ENCODE measurements at places on chromosomes 4 and X. TPM values are rescaled to one million over a fixed set of nuclear protein-coding genes. Genes with fewer than 3 reads are reported as not detected.

DNA sequence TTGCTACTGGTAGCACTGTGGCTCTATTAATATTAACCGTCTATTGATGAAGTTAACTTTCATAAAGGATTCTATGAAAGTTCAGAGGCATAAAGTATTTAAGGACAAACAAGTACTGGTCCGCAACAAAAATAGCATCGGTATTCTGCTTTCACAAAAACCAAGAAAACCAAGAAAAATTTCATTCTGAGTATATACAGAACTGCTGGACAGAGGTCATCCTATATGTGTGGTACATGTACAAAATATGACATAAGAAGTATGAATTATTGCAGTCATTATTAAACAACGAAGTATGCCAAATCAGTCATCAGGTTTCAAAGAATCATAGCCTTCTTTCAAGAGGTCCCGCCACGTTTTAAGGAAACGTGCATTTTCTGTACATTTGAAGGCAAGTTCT, 2.4 kb downstream of the C4orf46 start:
- H3K27ac ChIP-seq, result no peak overlapping the region
- H3K4me3 ChIP-seq, result no peak overlapping the region
- H3K4me1 ChIP-seq, result peaks cover 13% of the 10 kb centered on the region
- H3K36me3 ChIP-seq, result peaks cover 23% of the 10 kb centered on the region
- H3K27me3 ChIP-seq, result no peaks in the 10 kb centered on the region
- DNase-seq, result no peak

GRCh38 chr4:176333076-176333475, 13.3 kb downstream of the SPCS3 start:
- no peaks in the 10 kb centered on the region for H3K27me3 ChIP-seq
- no peak overlapping the region for H3K4me3 ChIP-seq
- peaks cover 11% of the 10 kb centered on the region for H3K4me1 ChIP-seq
- no peak for DNase-seq
- H3K36me3 ChIP-seq, result peaks cover 17% of the 10 kb centered on the region
- H3K27ac ChIP-seq, result peak overlapping the region; percentile 69

GRCh38 chr4:17066972-17067371, 168.5 kb upstream of the LDB2 start:
- H3K27me3 ChIP-seq, result no peaks in the 10 kb centered on the region
- H3K27ac ChIP-seq, result no peak overlapping the region
- H3K36me3 ChIP-seq, result no peaks in the 10 kb centered on the region
- DNase-seq, result no peak

GRCh38 chrX:133776072-133776471, 209.3 kb downstream of the GPC3 start:
- peaks cover 13% of the 10 kb centered on the region for H3K4me1 ChIP-seq
- no peak overlapping the region for H3K27ac ChIP-seq
- no peak overlapping the region for H3K4me3 ChIP-seq
- DNase-seq, result peak; percentile 71
- no peaks in the 10 kb centered on the region for H3K36me3 ChIP-seq

DNA sequence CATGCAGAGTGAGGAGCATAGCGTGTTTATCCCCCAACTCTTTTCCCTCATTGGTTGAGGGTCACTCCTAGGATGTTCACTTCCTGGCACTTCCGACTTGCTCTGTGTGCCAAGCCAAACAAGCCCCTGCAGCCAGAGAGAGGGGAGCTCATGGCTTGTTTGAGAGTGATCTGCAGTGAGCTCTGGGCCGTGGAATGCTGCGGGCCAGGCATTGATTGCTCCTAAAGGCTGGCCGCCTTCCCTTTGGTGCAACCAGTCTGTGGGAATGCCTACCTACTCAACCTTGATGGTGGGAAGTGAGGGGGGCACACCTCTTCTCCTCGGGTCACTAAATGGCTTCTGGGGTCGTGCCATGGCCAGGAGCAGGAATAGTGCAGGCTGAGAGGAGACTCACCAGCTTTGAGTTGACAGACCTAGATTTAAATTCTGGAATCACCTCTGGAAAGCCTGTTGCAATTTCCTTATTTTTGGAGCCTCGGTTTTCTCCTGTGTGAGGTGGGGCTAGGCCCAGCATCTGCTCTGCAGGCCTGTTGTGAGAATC, 152.0 kb upstream of the STX18 start:
- H3K4me1 ChIP-seq, result peaks cover 18% of the 10 kb centered on the region
- peaks cover 3% of the 10 kb centered on the region for H3K27me3 ChIP-seq
- no peak for DNase-seq

GRCh38 chr4:6926681-6927478, 17.3 kb downstream of the TBC1D14 start:
- H3K27ac ChIP-seq, result no peak overlapping the region
- no peak for DNase-seq
- H3K4me3 ChIP-seq, result no peak overlapping the region
- no peaks in the 10 kb centered on the region for H3K27me3 ChIP-seq
- H3K4me1 ChIP-seq, result peaks cover 20% of the 10 kb centered on the region

GRCh38 chr4:80006935-80007744, 65.9 kb downstream of the ANTXR2 start:
- no peak overlapping the region for H3K4me3 ChIP-seq
- H3K4me1 ChIP-seq, result peaks cover 7% of the 10 kb centered on the region
- peaks cover 18% of the 10 kb centered on the region for H3K36me3 ChIP-seq

GRCh38 chrX:134174859-134175258, 62.1 kb upstream of the CCDC160 start:
- peaks cover 22% of the 10 kb centered on the region for H3K36me3 ChIP-seq
- peak overlapping the region; percentile 98 for H3K27ac ChIP-seq
- no peaks in the 10 kb centered on the region for H3K27me3 ChIP-seq

- H3K27me3 ChIP-seq, result no peaks in the 10 kb centered on the region
- DNase-seq, result no peak
- no peaks in the 10 kb centered on the region for H3K36me3 ChIP-seq
- no peak overlapping the region for H3K4me3 ChIP-seq
- H3K4me1 ChIP-seq, result peaks cover 5% of the 10 kb centered on the region
These were observed 273.7 kb downstream of the PTTG2 start for GRCh38 chr4:38233727-38234480.

DNA sequence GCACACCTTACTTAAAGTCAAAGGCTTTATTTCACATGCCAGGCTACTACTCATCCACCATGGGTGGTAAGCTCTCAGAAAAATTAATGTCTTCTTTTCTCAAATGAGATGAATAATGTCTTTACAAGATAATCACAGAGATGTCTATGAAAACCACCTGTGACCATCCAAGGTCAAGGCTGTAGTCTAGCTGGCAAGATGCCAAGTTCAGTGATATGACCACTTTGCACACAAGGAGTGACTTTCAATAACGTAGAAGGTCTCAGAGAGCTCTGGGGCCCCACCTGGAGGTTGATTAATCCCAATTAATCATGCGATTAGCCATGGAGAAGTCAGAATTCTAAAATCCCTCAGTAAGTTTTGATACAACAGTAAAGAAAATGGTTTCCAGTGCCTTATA, 20.5 kb downstream of the ANOS1 start:
- peaks cover 13% of the 10 kb centered on the region for H3K36me3 ChIP-seq
- DNase-seq, result no peak
- H3K27ac ChIP-seq, result no peak overlapping the region
- H3K27me3 ChIP-seq, result no peaks in the 10 kb centered on the region
- H3K4me3 ChIP-seq, result no peak overlapping the region
- peaks cover 47% of the 10 kb centered on the region for H3K4me1 ChIP-seq

GRCh38 chrX:33175201-33175600, 36.1 kb downstream of the DMD start:
- no peak overlapping the region for H3K27ac ChIP-seq
- H3K36me3 ChIP-seq, result peaks cover 2% of the 10 kb centered on the region
- H3K27me3 ChIP-seq, result no peaks in the 10 kb centered on the region
- DNase-seq, result no peak

DNA sequence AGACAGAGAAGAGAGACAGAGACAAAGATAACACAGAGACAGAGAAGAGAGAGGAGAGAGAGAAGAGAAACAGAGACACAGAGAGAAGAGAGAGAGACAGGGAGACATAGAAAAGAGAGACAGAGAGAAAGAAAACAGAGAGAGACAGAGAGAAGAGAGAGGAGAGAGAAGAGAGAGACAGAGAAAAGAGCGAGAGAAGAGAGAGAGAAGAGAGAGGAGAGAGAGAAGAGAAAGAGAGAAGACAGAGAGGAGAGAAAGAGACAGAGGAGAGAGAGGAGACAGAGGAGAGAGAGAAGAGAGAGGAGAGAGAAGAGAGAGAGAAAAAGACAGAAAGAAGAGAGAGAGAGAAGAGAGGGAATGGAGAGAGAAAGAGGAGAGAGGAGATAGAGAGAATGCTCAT, 601.1 kb upstream of the PRKX start:
- H3K36me3 ChIP-seq, result no peaks in the 10 kb centered on the region
- no peak for DNase-seq
- H3K27me3 ChIP-seq, result no peaks in the 10 kb centered on the region
- peaks cover 9% of the 10 kb centered on the region for H3K4me1 ChIP-seq
- no peak overlapping the region for H3K27ac ChIP-seq

GRCh38 chrX:155148724-155149537, 67.3 kb upstream of the VBP1 start:
- H3K4me3 ChIP-seq, result no peak overlapping the region
- H3K27ac ChIP-seq, result no peak overlapping the region
- H3K36me3 ChIP-seq, result no peaks in the 10 kb centered on the region
- H3K4me1 ChIP-seq, result peaks cover 2% of the 10 kb centered on the region
- DNase-seq, result peak; percentile 17

DNA sequence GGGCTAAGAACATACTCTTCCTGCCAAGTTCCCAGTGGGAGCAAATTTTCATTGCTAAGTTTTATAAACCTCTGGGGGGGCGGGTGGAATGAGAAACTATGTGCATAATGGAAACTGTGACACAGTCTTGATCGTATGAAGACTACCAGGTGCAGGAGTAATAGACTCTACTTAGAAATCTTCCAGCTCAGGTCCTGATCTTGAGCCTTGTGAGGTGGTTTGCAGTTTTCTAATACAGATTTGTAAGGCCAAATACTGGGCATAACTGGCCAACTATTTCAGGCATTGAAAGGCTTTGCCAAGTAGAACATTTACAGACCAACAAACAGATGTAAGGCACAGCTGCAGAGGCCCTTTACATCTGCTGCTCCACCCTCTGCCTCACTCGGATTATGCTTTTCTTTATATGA, 89.7 kb upstream of the CBR4 start:
- no peaks in the 10 kb centered on the region for H3K27me3 ChIP-seq
- H3K4me3 ChIP-seq, result no peak overlapping the region
- H3K4me1 ChIP-seq, result peaks cover 26% of the 10 kb centered on the region
- DNase-seq, result no peak
- H3K27ac ChIP-seq, result no peak overlapping the region
- peaks cover 12% of the 10 kb centered on the region for H3K36me3 ChIP-seq

DNA sequence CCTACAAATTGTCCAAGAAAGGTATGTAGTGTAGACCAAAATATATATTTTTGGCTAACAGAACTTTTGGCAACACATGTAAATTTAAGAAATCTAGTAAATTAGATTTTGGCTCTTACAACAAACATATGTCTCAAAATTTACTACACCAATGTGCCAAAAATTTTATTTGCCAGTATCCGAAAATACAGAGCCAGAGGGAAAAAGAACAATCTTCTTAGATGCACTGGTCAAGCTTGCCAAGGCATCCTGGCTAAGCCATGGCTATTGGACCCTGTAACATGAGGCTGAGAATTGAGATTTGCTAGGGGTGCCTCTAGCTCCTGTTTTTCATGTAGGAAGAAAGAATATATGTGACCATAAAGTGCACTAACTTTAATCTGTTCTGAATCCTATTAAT, 91.8 kb downstream of the GABRG1 start:
- no peak overlapping the region for H3K4me3 ChIP-seq
- H3K27me3 ChIP-seq, result no peaks in the 10 kb centered on the region
- H3K4me1 ChIP-seq, result no peaks in the 10 kb centered on the region
- H3K36me3 ChIP-seq, result no peaks in the 10 kb centered on the region

GRCh38 chr4:92236877-92237276, 66.9 kb upstream of the GRID2 start:
- peaks cover 15% of the 10 kb centered on the region for H3K36me3 ChIP-seq
- peaks cover 96% of the 10 kb centered on the region for H3K27me3 ChIP-seq
- H3K4me1 ChIP-seq, result peaks cover 14% of the 10 kb centered on the region
- no peak for DNase-seq
- no peak overlapping the region for H3K27ac ChIP-seq

- no peak overlapping the region for H3K4me3 ChIP-seq
- no peak overlapping the region for H3K27ac ChIP-seq
- no peak for DNase-seq
- H3K27me3 ChIP-seq, result no peaks in the 10 kb centered on the region
- peaks cover 72% of the 10 kb centered on the region for H3K36me3 ChIP-seq
These were observed 6.6 kb downstream of the OCIAD2 start for GRCh38 chr4:48899950-48900349.

Gene MAOB
- 0.74 TPM for total RNA-seq

Gene CFI
- total RNA-seq, result not detected

Gene SSX1
- total RNA-seq, result not detected

Gene ADH4
- 0.18 TPM for total RNA-seq

Gene LARP1B
- 31.1 TPM for total RNA-seq

Gene RPL34
- 1,253 TPM for total RNA-seq

Gene PAGE1
- not detected for total RNA-seq

Gene UCP1
- 0.15 TPM for total RNA-seq

Gene TMEM33
- total RNA-seq, result 80.8 TPM

Gene LANCL3
- total RNA-seq, result 0.55 TPM
